ENCODE measurements at places on chromosomes 11 and 22. TPM values are rescaled to one million over a fixed set of nuclear protein-coding genes. Genes with fewer than 3 reads are reported as not detected.

DNA sequence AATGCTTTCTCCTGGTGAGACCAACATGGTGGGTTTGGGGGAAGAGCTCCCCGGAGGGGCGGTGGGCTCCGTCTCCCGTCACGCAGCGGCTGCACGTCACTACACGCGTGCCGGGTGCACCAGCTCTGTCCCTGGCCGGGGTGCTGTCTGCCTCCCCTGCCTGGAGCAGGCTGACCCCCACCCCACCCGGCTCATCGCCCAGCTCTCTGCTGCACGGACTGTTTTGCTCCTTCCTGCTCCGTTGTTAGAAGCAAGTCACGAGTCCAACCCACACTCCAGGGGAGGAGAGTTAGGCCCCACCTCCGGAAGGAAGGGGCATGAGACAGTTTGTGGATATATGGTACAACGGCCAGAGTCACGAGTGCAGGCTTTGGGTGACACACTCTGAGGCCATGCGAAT lies 364.9 kb downstream of the BRD1 start:
- no peak overlapping the region for H3K27ac ChIP-seq
- no peaks in the 10 kb centered on the region for H3K27me3 ChIP-seq
- no peaks in the 10 kb centered on the region for H3K36me3 ChIP-seq

DNA sequence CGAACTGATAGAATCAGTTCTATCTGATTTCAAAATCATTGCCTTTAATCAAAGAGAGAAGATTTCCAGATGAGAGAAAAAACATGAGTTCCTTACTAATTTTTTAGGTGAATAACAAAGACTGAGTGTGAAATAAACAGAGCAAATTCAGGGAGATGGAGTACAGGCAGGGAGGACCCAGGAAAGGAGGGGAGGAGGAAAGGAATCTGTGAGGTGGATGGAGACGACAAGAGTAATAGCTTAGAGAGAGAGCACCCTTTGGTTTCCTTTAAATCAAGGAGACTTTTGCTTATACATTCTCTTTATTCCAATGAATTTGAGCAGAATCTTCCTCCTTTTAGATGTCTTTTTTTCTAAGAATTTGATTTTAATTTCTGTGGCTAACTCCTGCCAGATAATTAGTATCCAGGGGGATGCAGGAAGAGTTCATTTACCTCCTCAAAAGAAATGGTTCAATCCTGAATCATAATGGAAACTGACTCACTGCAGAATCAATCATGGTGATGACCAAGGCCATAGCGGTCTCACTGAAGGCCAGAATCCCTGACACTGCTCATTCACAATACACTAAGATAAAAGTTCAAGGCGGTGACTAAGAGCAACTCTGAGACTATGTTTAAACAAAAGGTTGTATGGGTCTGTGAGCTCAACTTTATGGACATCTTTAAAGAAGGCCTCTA lies 234.0 kb upstream of the ZC3H12C start:
- H3K4me1 ChIP-seq: no peaks in the 10 kb centered on the region
- H3K4me3 ChIP-seq: no peak overlapping the region
- no peaks in the 10 kb centered on the region for H3K36me3 ChIP-seq
- no peak for DNase-seq
- H3K27me3 ChIP-seq: no peaks in the 10 kb centered on the region
- no peak overlapping the region for H3K27ac ChIP-seq

The OR52N4 gene
- 0.67 TPM for total RNA-seq

GRCh38 chr11:60919956-60920355 lies 4.3 kb upstream of the TMEM132A start:
- H3K27ac ChIP-seq: no peak overlapping the region
- H3K27me3 ChIP-seq: peaks cover 9% of the 10 kb centered on the region
- DNase-seq: no peak
- H3K4me1 ChIP-seq: peaks cover 20% of the 10 kb centered on the region

DNA sequence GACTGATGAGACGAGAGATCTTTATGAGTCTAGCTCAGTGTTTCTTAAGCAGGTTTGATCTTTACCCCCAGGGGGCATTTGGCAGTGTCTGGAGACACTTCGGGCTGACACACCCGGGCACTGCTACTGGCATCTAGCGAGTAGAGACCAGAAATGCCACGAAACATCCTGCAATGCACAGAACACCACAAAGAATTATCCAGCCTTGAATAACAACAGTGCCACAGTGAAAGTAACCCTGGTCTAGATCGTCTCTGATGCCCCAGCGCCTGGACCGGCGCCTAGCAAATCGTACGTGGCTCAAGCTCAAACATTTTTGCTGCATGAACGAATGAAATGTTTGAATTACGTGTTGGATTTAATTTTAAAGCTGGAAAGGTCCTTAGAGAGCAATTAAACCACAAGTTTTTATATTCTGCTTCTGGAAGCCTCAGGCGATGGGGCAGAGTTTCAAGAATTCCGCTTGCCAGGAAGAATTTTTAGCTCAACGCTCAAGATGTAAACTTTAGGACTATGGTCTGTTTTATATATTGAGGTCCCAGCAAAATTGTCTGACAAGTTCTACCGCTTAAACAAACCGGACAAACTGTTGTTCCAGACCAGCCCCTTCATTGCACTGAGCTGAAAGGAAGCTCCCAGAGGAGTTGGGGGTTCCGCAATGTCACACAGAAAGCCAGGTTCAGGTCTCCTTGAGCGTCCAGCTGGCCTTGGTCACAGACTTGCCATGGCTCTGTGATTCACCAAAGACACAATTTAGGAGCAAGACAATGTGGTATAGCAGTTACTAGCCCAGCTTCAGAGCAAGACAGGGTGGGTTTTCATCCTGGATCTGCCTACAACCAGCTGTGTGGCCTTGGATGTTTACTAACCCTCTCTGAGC lies 44.2 kb upstream of the SMTN start:
- peaks cover 9% of the 10 kb centered on the region for H3K27me3 ChIP-seq
- H3K36me3 ChIP-seq: no peaks in the 10 kb centered on the region
- no peak overlapping the region for H3K27ac ChIP-seq
- no peak for DNase-seq
- no peaks in the 10 kb centered on the region for H3K4me1 ChIP-seq

- H3K36me3 ChIP-seq: no peaks in the 10 kb centered on the region
- H3K27ac ChIP-seq: no peak overlapping the region
- H3K4me1 ChIP-seq: no peaks in the 10 kb centered on the region
- no peak for DNase-seq
- no peak overlapping the region for H3K4me3 ChIP-seq
These were observed 33.1 kb downstream of the GNAZ start for GRCh38 chr22:23103199-23103954.

DNA sequence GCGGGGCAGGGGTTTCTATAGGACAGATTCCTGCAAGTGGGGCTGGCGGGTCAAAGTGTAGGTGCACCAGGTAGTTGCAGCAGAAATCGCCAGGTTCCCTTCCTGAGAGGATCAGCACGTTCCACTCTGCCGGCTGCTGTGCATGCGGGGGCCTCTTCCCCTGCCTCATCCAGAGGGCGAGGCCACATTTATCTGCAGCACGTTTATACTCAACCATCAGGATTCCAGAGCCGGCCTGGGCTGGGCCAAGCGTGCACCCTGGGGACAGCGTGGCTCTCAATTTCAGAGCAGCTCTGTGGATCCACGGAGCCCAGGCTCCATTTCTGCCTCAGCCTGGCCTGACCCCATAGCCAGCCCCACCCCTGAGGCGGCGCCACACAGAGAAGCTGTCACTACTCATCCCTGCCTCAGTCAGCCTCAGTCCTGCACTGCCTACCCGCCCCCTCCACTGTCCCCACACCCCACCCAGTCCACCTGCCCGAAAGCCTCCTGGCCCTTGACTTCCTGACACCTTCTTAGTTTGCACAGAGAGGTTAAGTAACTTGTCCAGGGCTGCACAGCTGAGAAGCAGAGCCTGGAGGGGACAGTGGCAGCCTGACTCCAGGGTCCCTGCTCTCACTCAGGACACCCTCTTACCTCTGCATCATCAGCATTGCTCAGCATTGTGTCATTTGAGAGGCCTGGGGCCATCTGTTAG lies 45.9 kb upstream of the RTL6 start:
- H3K27me3 ChIP-seq: peaks cover 15% of the 10 kb centered on the region
- DNase-seq: no peak
- H3K27ac ChIP-seq: no peak overlapping the region
- no peaks in the 10 kb centered on the region for H3K36me3 ChIP-seq
- no peaks in the 10 kb centered on the region for H3K4me1 ChIP-seq

The MAPK8IP2 gene
- 0.29 TPM for total RNA-seq

The ALDH3B2 gene
- not detected for total RNA-seq

DNA sequence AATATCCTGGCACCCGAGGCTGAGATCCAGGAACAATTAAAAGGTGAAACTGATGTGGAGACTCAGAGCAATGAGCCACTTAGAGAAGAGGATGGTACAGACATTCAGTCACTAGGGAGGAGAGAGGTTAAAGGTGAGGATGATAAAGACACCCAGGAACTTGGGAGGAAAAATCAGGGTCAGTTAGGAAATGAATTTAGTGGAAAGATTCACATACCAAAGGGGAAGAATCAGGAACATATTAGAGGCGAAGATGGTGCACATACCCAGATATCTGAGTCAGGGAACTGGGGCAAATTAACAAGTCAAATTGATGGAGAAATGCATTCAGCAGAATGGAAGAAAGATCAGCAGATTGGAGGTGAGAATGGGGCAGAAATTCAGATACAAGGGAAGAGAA lies 4.1 kb upstream of the MEI1 start:
- peaks cover 17% of the 10 kb centered on the region for H3K4me1 ChIP-seq
- DNase-seq: no peak
- no peak overlapping the region for H3K27ac ChIP-seq
- H3K36me3 ChIP-seq: peaks cover 6% of the 10 kb centered on the region
- H3K27me3 ChIP-seq: no peaks in the 10 kb centered on the region

The OR8G5 gene
- not detected for total RNA-seq

DNA sequence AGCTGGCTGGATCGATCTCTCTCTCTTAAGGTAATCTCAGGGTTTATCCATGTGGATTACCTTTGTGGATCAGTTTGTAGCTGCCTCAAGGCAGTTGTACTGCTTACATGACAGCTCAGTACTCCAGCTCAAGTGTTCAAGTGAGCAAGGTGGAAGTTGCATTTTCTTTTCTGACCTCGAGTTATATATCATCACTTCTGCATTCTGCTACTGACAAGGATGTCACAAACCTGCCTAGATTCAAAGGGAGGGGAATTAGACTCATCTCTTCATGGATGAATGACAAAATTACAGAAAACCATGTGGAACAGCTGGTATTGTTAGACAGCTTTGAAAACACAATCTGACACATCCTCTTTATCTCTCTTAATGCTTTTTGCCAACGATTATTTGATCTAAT lies 6.1 kb upstream of the TCN2 start:
- H3K27me3 ChIP-seq: no peaks in the 10 kb centered on the region
- no peak overlapping the region for H3K27ac ChIP-seq
- no peak overlapping the region for H3K4me3 ChIP-seq
- no peak for DNase-seq
- peaks cover 7% of the 10 kb centered on the region for H3K4me1 ChIP-seq

The TRIM49 gene
- not detected for total RNA-seq

DNA sequence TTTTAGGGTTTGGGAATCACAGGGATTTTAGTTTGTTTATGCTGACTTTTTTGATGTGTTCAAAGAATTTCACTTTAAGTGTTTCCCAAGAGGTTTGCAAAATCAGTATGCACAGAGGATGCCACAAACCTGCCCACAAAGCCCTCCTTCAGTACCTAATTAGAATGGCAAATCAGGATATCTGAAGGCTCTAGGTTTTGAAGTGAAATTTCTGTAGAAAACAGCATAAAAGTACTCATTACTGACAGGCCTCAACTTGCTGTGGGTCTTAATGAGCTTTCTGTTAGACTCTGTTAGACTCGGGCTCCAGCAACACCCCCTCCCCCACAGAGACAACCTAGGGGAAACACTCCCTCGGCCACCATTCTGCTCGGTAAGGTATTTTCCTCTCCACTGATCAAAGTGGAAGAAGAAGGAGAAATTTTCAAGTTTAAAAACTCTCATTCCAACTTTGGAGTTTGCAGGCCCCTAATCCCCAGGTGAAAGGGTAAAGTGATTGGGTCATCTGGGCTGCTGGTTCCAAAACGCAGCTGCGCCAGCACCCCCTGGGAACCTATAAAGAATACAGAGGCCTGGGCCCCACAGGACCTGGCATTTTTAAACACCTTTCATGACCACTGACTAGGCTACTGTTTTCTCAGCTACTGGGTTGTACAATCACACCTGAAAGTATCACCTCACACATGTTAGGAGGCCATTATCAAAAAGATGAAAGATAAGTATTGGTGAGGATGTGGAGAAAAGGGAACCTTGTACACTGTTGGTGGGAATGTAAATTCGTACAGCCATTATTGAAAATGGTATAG lies 67.5 kb downstream of the PLEKHA7 start:
- H3K27me3 ChIP-seq: no peaks in the 10 kb centered on the region
- H3K4me1 ChIP-seq: peaks cover 5% of the 10 kb centered on the region
- DNase-seq: no peak
- no peak overlapping the region for H3K4me3 ChIP-seq

The ELMOD1 gene
- total RNA-seq: 0.16 TPM

- peak overlapping the region; percentile 100 for H3K27ac ChIP-seq
- H3K36me3 ChIP-seq: peaks cover 27% of the 10 kb centered on the region
- H3K4me3 ChIP-seq: peak overlapping the region; percentile 99
- DNase-seq: no peak
- H3K4me1 ChIP-seq: peaks cover 51% of the 10 kb centered on the region
- H3K27me3 ChIP-seq: no peaks in the 10 kb centered on the region
These were observed 1.4 kb downstream of the CEP57 start for GRCh38 chr11:95791709-95792033.

- H3K27ac ChIP-seq: peak overlapping the region; percentile 90
- peaks cover 20% of the 10 kb centered on the region for H3K36me3 ChIP-seq
- H3K4me1 ChIP-seq: peaks cover 41% of the 10 kb centered on the region
- peaks cover 5% of the 10 kb centered on the region for H3K27me3 ChIP-seq
These were observed 863.6 kb downstream of the FAM181B start for GRCh38 chr11:81870066-81870412.

- peaks cover 5% of the 10 kb centered on the region for H3K4me1 ChIP-seq
These were observed 45.0 kb upstream of the BLID start for GRCh38 chr11:122160841-122161590.

GRCh38 chr11:107741044-107741823 lies 29.4 kb upstream of the SLN start:
- H3K27ac ChIP-seq: no peak overlapping the region
- H3K4me3 ChIP-seq: no peak overlapping the region
- H3K27me3 ChIP-seq: peaks cover 48% of the 10 kb centered on the region
- no peaks in the 10 kb centered on the region for H3K4me1 ChIP-seq
- no peaks in the 10 kb centered on the region for H3K36me3 ChIP-seq

- no peaks in the 10 kb centered on the region for H3K36me3 ChIP-seq
- peaks cover 12% of the 10 kb centered on the region for H3K27me3 ChIP-seq
- H3K4me1 ChIP-seq: no peaks in the 10 kb centered on the region
- no peak overlapping the region for H3K4me3 ChIP-seq
- DNase-seq: no peak
- H3K27ac ChIP-seq: no peak overlapping the region
These were observed 11.8 kb downstream of the MICAL3 start for GRCh38 chr22:18012531-18012930.

DNA sequence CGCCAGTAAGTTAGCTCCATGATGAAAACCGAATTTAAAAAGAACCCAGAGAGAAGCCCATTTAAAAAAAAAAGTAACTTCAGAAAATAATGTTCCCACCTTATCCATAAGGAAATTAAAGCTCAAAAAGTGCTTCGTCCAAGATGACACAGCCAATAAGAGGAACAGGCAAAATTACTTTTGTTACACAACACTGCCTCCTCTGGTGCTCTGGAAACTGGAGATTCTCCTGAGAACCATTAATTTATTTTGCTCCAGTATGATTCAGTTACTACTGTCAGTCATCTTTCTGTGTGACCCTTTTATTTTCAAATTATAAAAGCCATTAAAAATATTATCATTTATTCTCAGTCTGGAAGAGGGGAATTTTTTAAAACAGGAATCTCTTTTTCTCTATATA lies 2.0 kb downstream of the IFT27 start:
- H3K4me3 ChIP-seq: no peak overlapping the region
- H3K27ac ChIP-seq: no peak overlapping the region
- H3K27me3 ChIP-seq: no peaks in the 10 kb centered on the region
- no peak for DNase-seq
- H3K36me3 ChIP-seq: no peaks in the 10 kb centered on the region

Measured in activated CD8-positive, alpha-beta memory T cell treated with anti-CD3 and anti-CD28 coated beads, Interleukin-2, amount 10 ng/mL, durations not matched to agents 7 days and 5 days (primary cell).